ENCODE measurements at places on chromosomes 3 and 15. TPM values are rescaled to one million over a fixed set of nuclear protein-coding genes. Genes with fewer than 3 reads are reported as not detected.

GRCh38 chr3:21836227-21836626, 85.2 kb upstream of the ZNF385D start:
- no peak for DNase-seq

Gene KBTBD13
- 2.6 TPM for total RNA-seq

GRCh38 chr3:128780101-128780837, 54.3 kb downstream of the RAB7A start:
- DNase-seq: no peak

DNA sequence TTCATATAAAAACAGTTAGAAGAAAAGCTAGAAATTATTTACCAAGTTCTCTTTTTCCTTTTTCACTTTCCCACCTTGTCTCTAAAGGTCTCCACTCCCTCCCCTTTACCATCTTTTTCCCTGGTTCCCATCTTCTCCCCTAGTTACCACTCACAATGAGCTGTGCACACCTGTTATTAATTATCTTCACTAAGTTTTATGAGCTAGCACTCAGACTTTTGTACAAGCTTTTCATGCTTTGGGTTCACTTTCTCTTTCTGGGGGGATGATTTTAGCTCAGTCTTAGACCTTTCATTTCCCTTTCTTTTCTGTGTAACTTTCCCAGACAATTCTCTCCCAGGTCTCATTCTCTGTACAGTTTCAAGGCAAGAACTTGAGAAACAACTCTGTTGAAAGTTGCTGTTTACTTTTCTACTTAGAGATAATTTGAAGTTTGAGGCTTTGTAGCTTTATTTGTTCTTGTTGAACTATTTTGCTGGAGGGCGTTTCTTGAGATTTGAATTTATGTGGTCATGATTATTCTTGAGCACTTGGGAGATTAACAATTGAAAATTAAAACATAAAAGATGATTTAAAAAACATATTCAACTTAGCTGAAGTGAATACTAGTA, 24.0 kb upstream of the AADAC start:
- no peak for DNase-seq

- DNase-seq: no peak
Observed at GRCh38 chr3:71785532-71786216, 726 bp upstream of the PROK2 start.

Gene SERF2
- 923 TPM for total RNA-seq

Gene ADCY5
- total RNA-seq: 104 TPM

Gene ATP13A4
- total RNA-seq: 0.47 TPM

- no peak for DNase-seq
Observed at GRCh38 chr3:194617827-194618226, 15.4 kb downstream of the TMEM44 start.

Gene SPTBN5
- 2.5 TPM for total RNA-seq

DNA sequence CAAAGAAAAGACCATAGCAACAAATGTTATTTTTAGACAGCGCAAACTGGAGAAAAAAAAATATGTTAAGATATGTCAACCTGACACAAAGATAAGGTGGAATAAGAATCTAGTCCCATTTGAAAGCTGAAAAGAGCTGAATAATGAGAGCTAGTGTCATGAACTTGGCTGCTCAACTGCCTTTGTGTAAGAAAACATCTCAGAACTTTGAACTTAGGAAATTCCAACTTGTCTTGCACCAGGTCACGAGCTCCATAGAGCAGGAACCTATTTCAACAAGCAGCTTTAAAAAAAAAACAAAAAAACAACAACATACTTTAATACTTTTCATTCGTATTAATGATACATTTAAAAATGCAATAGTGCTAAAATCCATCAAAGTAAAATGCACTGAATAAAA, 79.5 kb downstream of the ZNF280D start:
- no peak for DNase-seq

Gene SI
- not detected for total RNA-seq

DNA sequence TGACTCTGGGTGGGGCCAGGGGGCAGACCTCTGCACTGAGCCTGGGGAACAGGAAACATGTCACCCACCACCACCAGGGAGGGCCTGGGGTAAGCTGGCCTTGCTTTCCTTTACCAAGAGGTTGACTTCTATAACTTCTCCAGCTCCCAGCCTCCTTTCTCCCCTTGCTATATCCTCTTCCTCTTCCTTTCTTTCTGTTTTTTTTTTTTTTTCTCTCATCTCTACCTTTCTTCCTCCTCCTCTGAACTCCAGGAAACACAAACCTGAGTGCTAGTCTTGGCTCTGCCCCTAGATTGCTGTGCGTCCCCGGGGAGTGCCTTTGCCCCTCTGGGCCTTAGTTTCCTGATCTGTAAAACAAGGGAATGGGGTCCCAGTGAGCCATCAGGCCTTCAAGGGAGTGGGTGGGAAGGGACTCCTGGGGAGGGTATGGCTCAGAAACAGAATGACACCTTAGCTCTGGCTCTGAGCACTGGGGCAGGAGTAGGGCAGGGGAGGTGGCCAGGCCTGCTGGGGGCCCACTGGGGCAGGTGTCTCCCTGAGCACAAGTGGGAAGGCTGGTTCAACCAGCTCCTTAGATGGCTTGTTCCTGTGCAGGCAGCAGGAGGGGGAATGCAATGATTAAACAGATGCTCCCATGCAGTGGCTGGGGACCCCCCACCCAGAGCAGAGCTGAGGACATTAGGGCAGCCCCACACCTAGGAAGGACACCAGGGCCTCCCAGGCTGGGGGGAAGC, 4.3 kb downstream of the SNX33 start:
- DNase-seq: no peak

DNA sequence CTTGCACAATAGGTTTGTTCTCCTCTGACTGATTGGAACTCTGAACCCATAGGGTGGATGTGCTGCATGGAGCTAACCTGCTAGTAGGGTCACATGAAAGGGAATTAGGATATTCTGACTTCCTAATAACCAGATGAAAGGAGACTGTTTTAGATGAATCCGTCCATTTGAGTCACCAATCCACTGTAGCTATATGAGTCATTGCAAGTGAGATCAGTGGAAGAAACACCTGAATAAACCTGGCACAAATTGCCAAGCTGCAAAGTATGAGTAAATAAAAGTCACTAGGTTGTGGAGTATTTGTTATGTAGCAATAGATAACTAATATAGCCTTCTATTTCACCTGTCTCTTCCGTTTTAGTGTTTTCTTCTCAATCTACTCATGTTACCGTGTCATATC, 584.4 kb downstream of the PDCD6IP start:
- DNase-seq: no peak

DNA sequence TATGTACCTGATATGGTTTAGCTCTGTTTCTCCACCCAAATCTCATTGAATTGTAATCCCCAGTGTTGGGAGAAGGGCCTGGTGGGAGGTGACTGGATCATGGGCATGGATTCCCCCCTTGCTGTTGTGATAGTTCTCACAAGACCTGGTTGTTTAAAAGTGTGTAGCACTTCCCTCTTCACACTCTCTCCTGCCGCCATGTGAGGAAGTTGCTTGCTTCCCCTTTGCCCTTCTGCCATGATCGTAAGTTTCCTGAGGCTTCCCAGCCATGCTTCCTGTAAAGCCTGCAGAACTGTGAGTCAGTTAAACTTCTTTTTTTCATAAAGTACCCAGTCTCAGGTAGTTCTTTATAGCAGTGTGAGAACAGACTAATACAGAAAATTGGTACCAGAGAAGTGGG, 93.1 kb downstream of the C3orf70 start:
- DNase-seq: no peak

DNA sequence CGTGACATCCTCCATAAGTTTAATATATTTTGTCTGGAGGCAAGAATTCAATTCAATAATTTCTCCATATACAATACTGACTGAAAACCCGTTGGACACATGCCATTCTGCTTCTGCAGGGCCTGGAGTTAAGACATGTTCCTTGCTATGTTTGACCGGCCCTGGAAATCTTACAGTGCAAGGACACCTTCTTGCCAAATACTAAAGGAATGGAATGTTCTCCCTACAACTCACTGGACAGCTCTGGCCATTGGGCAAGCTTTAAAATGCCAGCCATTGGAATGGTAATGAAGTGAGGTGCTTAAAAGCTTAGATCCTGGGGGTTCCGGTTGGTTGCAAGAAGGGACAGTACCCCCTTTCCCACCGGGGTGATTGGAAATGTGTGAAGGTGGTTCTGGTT, 329.8 kb upstream of the PROK2 start:
- no peak for DNase-seq

DNA sequence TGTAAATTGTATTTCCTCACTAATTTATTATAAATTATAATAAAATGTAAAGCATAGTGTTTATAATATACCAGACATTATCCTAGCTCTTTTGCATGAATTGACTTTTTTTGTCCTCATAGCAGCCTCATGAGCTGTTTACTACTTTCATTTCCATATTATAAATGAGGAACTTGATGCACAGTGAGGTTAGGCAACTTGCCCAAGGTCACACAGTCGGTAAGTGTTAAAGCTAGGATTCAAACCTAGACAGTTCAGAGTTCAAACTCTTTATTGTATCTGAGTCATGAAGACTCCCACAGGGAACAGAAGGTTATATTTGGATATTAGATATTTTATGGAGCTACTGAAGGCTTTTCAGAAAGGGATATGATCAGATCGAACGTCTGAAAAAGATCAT, 322.2 kb upstream of the SATB1 start:
- DNase-seq: peak; percentile 25

GRCh38 chr3:11634081-11634635, 9.6 kb downstream of the VGLL4 start:
- DNase-seq: peak; percentile 69

Gene LRRC3B
- 0.18 TPM for total RNA-seq

DNA sequence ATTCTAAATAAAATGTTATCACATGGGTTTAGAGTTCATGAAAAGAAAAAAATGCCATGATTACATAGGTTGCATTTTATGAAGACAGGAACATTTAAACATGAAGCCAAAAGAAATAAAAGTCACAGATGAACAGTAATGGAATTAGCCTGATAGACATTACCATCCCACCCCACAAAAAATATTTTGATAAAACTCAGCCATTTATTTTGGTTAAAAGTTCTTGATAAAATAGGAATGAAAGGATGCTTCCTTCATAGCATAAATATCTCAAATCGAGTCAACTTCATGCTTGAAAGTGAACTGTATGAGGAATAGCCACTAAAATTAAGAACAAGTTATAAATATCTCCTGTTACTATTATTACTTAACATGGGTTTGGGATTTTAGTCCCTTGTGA, 101.9 kb upstream of the TMC3 start:
- no peak for DNase-seq

DNA sequence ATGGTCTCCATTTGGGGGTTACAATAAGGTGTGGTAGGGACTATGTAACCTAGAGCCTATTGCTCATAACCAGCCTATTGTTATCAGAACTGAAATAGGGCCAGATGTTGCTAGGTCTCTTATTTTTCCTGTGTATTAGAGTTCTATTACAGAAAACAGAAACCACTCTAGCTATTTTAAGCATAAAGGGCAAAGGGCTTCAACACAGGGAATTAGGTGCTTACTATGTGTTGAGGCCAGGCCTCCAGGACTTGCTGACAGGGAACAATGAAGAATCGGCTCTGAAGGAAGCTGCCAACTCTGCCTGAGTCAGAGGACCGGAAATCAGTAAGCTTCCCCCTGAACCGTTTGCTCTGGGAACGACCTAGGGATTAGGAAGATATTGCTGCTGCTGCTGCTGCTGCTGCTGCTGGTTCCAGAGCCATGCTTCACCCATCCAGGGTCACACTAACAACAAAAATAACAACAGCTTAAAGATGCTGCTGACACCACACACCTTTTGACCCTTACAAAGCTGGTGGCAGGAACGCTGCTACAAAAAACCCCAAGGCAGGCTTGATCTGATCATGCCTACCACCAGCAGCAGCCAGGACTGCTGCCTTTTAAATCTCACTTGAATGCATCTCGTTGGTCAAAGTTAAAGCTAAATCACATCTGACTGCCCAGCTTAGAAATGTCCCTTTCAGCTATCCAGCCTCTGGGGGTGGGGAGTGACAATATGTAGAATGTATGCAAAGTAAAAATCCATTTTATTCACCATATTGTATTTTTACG, 276.9 kb upstream of the IL12A start:
- DNase-seq: peak; percentile 56
